ENCODE measurements at places on chromosomes 13 and 19.

DNA sequence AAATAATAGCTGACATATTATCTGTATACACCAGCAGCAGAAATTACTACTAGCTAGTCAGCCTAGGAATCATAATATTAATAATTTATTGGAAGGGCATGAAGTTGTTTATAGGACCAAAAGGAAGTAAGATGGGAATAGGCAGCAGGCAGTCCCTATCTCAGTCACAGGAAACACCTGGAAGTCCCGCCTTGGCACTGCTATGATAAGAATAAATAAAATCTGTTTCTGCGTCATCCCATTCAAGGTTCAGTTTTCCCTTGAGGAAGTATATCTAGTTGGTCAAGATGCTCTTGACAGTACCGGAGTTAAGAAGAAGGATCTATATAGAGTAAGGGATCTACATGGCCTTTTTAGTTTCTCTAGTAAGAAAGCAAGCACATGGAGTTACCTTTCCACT lies 830.8 kb downstream of the DIAPH3 start:
- DNase-seq = no peak

GRCh38 chr19:54558339-54558738 lies 15.3 kb upstream of the LILRA2 start:
- DNase-seq = no peak

DNA sequence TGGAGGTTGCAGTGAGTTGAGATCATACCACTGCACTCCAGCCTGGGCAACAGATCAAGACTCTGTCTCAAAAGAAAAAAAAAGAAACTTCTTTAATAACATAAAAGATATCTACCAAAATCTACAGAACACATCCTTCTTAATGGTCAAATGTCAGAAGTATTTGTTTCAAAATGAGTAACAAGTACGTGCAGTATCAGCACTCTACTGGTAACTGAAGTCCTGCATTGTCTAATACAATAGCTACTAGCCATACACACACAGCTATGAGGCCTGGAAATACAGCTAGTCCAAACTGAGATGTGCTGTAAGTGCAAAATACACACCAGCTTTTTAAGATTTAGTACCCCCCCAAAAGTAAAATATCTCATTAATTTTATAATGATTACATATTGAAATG lies 88.1 kb downstream of the TSC22D1 start:
- no peak for DNase-seq

GRCh38 chr13:44221657-44222056 lies 152.0 kb upstream of the SERP2 start:
- no peak for DNase-seq

DNA sequence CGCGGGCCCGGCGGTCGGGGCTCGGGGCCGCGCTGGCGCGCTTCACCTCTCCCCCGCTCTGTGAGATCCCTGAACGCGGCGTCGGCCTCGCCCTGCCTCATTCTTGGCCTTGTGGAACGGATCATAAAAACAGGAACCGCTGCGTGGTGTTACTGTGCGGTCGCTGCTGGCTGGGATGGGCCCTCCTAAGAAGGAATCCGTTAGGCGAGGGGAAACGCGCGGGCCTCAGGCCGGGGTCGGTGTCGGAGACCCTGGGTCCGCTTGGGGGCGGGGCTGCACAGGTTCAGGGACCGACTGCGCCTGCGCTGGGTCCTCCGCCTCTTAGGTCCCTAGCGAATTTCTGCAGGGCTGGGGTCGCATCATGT lies 381 bp downstream of the CKAP2 start:
- no peak for DNase-seq

- DNase-seq = no peak
Measured at GRCh38 chr13:65808061-65808460, 1422.1 kb downstream of the PCDH9 start.

DNA sequence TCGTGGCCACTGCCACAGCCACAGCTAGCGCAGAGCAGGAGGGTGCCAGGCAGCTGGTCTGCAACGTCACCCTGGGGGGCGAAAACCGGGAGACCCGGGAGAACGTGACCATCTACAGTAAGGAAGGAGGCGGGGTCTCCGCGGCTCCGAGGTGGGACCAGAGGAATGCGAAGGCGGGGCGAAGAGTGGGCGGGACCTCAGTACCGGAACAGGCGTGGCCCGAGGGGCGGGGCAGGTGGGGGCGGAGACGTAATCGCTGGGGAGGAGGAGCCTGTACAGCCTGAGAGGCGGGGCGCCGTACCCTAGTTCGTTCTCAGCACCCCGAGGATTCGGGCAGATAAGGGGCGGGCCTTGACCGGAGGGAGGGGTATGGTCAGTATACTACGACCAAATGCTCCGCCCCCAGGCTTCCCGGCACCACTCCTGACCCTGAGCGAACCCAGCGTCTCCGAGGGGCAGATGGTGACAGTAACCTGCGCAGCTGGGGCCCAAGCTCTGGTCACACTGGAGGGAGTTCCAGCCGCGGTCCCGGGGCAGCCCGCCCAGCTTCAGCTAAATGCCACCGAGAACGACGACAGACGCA lies 2.5 kb downstream of the ICAM5 start:
- peak; percentile 92 for DNase-seq

DNA sequence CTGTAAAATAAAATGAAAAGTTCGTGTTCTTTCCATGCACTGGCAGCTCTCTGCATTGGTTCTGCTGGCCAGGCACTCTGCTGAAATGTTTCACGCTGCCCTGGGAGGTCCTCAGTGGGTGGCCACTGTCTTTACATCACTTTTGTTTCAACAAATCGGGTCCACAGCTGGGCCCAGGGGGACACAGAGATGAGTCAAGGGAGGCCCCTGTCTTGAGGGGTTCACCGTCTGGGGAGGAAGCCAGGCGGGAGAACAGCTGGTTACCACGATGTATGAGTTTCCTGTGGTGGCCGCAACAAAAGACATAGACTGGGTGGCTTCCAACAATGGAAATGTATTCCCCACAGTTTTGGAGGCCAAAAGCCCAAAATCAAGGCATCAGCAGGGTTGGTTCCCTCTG lies 5.1 kb upstream of the KLF2 start:
- DNase-seq = no peak

DNA sequence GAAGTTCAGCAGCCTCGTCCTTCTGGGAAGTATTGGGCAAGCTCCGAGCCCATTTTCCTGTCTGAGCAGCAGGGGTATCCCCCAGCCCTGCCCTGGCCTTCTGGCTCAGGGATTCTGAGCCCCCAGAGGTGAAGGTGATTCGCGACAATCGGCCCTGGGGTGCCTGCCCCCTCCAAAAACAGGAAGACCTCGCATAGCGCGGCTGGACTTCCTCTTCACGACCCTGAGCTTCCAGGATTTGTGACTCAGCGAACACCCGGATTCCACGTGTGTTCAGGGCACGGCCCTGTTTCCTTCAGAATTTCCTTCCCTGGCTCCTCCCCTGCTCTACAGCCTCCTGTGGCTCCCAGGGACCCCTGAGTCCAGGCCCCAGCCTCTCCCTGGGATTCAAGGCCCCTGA lies at the start of gene SEMA6B:
SEMA6B (minus strand) TSS at position 116 of the 400 bp plus-strand sequence. CDS start 1,227 bp downstream, outside the sequence.
- DNase-seq = no peak

DNA sequence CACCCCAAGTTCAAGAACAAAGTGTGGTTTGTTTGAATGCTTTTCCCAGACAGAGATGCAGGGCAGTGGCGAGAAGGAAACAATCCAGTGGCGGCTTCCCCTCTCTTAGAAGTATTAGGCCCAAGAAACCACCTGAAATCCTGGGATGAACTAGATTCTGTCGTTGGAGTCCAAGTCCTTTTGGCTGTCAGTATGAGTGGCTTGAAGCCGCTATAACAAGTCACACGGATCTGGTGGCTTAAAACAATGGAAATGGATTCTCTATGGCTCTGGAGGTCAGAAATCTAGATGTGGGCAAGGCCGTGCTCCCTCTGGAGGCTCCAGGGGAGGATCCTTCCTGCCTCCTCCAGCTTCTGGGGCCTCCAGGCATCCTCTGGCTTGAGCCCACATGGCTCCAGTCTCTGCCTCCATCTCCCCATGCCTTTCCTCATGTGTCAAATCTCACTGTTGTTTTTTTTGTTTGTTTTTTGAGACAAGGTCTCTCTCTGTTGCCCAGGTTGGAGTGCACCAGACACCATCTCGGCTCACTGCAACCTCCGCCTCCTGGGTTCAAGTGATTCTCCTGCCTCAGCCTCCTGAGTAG lies 97.7 kb downstream of the GNG7 start:
- DNase-seq = no peak

DNA sequence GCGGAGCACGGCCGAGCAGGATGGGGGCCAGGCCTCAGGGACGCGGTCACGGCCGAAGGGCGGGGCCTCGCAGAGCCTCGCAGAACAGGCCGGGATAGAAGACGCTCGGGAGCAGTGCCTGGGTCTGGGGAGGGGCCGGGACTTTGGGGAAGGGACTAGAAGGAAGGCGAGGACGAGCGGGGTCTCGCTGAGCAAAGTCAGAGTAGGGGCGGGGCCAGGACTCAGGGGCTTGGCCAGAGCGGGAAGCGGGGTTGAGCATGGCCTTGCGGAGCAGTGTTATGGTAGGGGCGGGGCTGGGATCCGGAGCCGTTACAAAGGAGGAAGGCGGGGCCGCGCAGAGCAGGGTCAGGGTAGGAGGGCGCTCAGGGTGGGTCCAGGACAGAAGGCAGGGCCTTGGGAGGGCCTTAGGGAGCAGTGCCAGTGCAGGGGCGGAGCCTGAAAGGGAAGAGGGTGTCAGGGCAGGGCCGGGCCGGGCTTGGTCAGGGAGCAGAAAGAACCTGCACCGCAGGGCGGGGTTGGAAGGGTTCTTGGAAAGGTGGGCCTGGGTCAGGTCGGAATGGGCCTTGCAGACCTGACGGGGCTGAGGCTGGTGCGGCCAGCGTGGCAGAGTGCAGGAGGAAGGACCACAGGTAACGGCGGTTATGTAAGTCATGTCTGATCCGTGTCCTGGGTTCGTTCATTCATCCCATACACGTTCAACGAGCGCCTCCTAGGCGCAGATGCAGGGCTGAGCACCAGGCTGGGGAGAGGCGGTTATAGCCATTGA lies 533 bp upstream of the ATP8B3 start:
- peak; percentile 80 for DNase-seq

- no peak for DNase-seq
Measured at GRCh38 chr13:95260031-95260525, 41.2 kb downstream of the ABCC4 start.

GRCh38 chr13:80100636-80101035 lies 240.3 kb downstream of the SPRY2 start:
- DNase-seq = no peak
